ENCODE measurements at places on chromosomes 3 and 15. TPM values are rescaled to one million over a fixed set of nuclear protein-coding genes. Genes with fewer than 3 reads are reported as not detected.

Gene TRIM42
- polyA plus RNA-seq, result not detected

- DNase-seq, result no peak
Observed at GRCh38 chr15:85988741-85989140, 90.9 kb upstream of the AGBL1 start.

DNA sequence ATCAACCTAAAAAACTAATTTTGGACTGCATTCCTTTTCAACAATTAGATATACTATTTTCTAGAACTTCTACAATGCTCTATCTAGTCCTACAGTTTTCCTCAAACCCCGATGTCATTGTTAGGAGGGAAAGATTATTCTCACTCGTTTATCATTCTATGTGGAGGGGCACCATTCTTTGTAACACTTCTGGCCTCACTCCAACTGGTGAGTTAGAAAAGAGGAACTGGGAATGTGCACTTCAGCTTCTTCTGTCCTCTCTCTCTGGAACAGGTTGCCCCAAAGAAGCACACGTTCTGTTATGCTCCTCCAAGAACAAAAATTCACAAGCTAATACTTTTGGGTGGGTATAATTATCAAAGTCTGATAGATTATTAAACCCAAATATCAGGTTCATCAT, 137.9 kb downstream of the UACA start:
- DNase-seq, result no peak

- DNase-seq, result no peak
Observed at GRCh38 chr15:67039384-67040075, 25.9 kb upstream of the SMAD3 start.

GRCh38 chr3:18389108-18389733, 35.9 kb downstream of the SATB1 start:
- DNase-seq, result no peak

Gene SAMMSON
- not detected for polyA plus RNA-seq

Gene OCA2
- 1.00 TPM for polyA plus RNA-seq

Measured in spleen (tissue), 13 donors.